ENCODE measurements at places on chromosomes 11 and 22.
A peak's percentile ranks its signal among the peaks of the same experiment; 100 is the strongest.

DNA sequence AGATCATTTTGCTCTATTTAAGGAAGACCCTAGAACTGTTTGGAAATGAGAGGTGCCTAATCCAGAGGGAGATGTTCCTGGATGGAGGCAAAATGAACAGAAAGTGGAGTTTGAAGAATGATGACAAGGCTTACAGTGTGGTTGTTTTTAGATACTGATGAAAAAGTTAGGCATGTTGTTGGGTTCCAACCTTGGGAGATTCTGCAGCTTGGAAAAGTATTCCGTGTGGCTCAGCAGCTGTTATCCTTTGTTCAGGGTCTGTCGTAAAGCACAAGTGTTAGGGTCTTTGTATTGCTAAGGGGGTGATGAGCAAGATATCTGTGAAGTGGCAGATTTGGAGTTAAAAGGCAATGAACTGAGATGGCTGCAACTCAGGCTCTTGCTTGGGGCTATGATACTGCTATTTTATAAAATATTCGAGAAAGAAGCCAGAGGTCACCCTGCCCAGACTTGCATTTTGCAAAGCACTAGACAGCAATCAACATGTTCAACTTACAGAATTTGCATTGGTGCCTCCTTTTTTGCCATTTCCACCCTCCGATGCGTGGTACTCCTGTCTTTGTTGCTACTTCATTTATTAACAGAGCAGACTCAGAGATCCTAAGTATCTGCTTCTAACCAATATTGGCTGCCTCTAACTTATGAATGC is 45.3 kb upstream of the POGLUT3 start:
- no peaks in the 10 kb centered on the region for H3K27me3 ChIP-seq
- H3K27ac ChIP-seq: peak overlapping the region; percentile 29
- H3K4me1 ChIP-seq: peaks cover 18% of the 10 kb centered on the region
- no peaks in the 10 kb centered on the region for H3K36me3 ChIP-seq
- no peak overlapping the region for H3K4me3 ChIP-seq
- DNase-seq: no peak

- peak; percentile 46 for DNase-seq
- peak overlapping the region; percentile 82 for H3K4me3 ChIP-seq
- no peak overlapping the region for H3K27ac ChIP-seq
- H3K36me3 ChIP-seq: no peaks in the 10 kb centered on the region
- H3K27me3 ChIP-seq: peaks cover 60% of the 10 kb centered on the region
These were observed 39.1 kb upstream of the CREB3L1 start for GRCh38 chr11:46238078-46238966.

GRCh38 chr11:90531001-90531400 is 308.2 kb upstream of the CHORDC1 start:
- DNase-seq: no peak
- no peak overlapping the region for H3K4me3 ChIP-seq
- no peaks in the 10 kb centered on the region for H3K27me3 ChIP-seq
- H3K4me1 ChIP-seq: peaks cover 24% of the 10 kb centered on the region
- no peak overlapping the region for H3K27ac ChIP-seq
- H3K36me3 ChIP-seq: no peaks in the 10 kb centered on the region

DNA sequence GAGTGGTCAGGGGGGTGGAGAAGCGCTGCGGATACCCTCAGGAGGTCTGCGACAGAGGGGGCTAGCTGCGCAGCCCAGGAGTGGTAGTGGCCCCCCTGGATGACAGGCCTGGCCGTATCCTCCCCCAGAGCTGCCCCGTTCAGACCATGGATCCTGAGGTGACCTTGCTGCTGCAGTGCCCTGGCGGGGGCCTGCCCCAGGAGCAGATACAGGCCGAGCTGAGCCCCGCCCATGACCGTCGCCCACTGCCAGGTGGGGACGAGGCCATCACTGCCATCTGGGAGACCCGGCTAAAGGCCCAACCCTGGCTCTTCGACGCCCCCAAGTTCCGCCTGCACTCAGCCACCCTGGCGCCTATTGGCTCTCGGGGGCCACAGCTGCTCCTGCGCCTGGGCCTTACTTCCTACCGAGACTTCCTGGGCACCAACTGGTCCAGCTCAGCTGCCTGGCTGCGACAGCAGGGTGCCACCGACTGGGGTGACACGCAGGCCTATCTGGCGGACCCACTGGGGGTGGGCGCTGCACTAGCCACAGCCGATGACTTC is 505 bp downstream of the NUDT22 start:
- H3K36me3 ChIP-seq: no peaks in the 10 kb centered on the region
- DNase-seq: no peak
- peaks cover 33% of the 10 kb centered on the region for H3K4me1 ChIP-seq
- H3K27me3 ChIP-seq: no peaks in the 10 kb centered on the region
- H3K27ac ChIP-seq: no peak overlapping the region

GRCh38 chr22:34879001-34879400 is 187.0 kb upstream of the ISX start:
- DNase-seq: no peak
- no peaks in the 10 kb centered on the region for H3K4me1 ChIP-seq
- no peak overlapping the region for H3K27ac ChIP-seq
- peaks cover 17% of the 10 kb centered on the region for H3K27me3 ChIP-seq
- H3K36me3 ChIP-seq: no peaks in the 10 kb centered on the region

DNA sequence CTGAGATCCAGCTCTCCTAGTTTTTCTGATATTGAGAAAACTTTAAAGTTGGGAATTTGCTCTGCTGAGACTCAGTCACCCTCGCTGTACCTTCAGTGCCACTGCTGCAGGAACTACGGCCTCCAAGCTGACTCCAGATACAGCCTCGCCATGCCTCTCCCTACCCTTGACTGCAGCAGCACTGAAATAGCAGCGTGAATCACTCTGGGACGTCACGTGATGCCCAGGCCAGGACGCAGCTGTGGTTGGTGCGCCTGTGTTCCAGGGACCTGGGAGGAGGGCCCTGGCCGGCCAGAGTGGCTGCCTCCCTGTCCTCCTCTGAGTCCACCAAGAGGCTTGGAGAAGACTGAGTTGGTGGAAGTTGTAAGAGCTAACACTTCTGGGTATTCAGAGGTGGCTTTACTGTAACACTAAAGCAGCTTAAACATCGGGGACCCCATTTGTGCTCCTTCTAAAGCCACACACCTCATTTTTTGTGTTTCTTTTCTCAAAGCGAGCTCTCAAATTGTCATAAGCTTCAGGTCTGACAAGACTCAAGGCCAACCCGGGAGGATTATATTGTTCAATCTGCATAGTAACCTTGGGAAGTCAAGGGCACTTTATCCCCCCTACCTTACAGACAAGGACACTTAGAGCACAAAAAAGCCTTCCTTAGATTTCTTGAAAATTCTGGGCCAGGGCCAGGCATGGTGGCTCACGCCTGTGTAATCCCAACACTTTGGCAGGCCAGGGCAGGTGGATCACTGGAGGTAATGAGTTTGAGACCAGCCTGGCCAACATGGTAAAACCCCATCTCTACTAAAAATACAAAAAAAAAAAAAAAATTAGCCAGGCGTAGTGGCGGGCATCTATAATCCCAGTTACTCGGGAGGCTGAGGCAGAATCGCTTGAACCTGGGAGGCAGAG is 4.2 kb upstream of the STIP1 start:
- peak; percentile 55 for DNase-seq
- no peaks in the 10 kb centered on the region for H3K27me3 ChIP-seq
- peaks cover 5% of the 10 kb centered on the region for H3K36me3 ChIP-seq
- peak overlapping the region; percentile 84 for H3K4me3 ChIP-seq
- H3K4me1 ChIP-seq: peaks cover 50% of the 10 kb centered on the region
- H3K27ac ChIP-seq: peak overlapping the region; percentile 65

DNA sequence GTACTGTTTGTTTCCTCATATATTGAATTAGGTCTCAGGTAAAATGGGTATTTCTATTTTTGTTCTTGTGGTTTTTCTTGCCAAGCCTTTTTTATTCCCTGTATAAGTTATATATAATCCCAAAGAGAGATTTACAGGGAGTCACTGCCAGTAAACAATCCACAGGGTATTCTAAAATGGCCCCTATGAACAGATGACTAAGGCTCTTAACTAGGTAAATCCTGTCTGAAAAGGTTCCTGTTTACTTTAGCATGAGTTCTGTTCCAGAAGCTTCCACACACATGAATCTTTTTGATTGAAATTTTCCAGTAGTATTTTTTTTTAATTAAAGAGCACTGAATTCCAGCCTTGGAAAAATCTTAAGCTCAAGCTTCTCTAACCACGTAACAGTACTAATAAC is 552.8 kb upstream of the CCDC179 start:
- no peaks in the 10 kb centered on the region for H3K4me1 ChIP-seq
- H3K36me3 ChIP-seq: peaks cover 8% of the 10 kb centered on the region
- no peaks in the 10 kb centered on the region for H3K27me3 ChIP-seq
- no peak overlapping the region for H3K27ac ChIP-seq
- DNase-seq: no peak

GRCh38 chr11:117606211-117606610 is 190.8 kb downstream of the DSCAML1 start:
- DNase-seq: no peak
- peaks cover 39% of the 10 kb centered on the region for H3K4me1 ChIP-seq
- no peak overlapping the region for H3K27ac ChIP-seq
- H3K27me3 ChIP-seq: peaks cover 9% of the 10 kb centered on the region

DNA sequence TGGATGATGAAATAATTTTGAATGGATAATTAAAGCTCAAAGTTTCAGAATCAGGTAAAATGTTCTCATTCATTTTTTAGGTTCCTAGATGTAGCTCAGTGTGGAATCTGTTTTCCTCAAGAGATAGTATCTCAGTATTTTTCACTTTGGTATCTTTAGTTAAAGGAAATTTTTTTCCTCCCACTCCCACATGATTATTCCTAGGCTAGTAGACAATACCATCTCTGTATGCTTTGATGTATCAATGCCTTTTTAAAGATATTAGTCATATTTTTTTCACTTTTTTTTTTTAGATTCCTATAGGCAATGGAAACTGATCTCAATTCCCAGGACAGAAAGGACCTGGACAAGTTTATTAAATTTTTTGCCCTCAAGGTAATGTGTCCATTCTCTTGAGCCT is 26.6 kb downstream of the ATG13 start:
- no peak overlapping the region for H3K4me3 ChIP-seq
- DNase-seq: no peak

DNA sequence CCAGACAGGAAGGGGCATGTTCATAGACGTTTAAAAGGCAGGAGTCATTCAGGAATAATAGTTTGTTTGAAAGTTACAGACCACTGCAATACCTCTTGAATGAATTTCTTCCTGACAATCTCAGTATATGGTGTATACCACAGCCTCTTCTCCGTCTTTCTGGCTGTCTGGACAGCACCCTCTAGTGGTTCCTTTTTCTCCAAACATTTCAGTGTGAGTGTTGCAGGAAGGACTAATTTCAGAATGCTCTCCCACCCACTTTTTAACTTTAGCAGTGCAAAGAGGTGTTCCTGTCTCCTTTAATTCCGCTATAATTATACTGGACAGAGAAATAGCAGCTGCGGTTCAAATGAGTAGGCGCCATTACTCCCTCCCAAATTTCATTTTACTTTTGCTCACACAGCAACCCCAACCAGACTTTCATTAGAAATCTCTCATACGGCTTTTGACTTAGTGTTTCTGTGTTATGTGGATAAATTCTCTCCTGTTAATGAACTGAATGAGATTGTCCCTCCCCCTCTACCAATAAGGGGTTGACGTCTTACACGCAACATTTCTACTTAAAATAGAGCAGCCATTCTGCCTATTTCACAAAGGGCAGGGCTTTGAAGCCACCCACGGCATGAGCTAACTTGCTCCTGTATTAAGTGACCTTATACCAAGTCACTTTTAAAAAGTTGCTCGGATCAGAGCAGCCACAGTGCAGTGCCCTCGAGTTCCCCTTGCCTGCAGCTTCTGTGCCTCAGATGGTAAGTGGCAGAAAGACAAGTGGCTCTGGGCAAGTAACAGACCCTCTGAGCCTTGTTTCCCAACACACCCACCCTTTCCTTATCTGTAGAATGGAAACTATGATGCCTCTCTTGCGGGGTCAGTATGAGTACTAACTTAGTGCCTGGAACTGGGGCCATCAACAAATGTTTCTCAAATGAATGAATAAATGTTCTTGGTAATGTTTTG is 368.6 kb downstream of the OPCML start:
- H3K36me3 ChIP-seq: no peaks in the 10 kb centered on the region
- no peak overlapping the region for H3K4me3 ChIP-seq
- DNase-seq: no peak
- no peaks in the 10 kb centered on the region for H3K27me3 ChIP-seq
- peaks cover 38% of the 10 kb centered on the region for H3K4me1 ChIP-seq

DNA sequence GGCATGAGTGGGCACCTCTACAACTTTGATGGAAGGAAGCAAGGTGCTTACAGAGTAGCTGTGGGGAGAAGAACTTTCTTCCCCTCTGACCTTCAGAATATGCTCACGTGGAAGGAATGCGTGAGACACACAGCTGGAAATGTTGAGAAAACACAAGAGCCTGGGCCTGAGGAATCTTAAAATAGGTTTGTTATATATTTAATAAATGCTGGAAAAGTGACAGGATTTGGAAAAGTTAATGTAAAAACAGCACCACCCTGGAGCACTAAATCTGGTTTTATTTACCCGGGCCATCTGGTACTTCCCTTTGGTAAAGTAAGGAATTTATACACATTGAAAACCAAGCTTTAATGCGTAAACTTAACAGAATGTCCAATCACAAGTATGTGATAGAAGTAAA is 14.0 kb upstream of the AMPD3 start:
- H3K27ac ChIP-seq: no peak overlapping the region
- H3K4me1 ChIP-seq: peaks cover 9% of the 10 kb centered on the region
- no peaks in the 10 kb centered on the region for H3K27me3 ChIP-seq
- no peaks in the 10 kb centered on the region for H3K36me3 ChIP-seq
- H3K4me3 ChIP-seq: no peak overlapping the region
- no peak for DNase-seq

DNA sequence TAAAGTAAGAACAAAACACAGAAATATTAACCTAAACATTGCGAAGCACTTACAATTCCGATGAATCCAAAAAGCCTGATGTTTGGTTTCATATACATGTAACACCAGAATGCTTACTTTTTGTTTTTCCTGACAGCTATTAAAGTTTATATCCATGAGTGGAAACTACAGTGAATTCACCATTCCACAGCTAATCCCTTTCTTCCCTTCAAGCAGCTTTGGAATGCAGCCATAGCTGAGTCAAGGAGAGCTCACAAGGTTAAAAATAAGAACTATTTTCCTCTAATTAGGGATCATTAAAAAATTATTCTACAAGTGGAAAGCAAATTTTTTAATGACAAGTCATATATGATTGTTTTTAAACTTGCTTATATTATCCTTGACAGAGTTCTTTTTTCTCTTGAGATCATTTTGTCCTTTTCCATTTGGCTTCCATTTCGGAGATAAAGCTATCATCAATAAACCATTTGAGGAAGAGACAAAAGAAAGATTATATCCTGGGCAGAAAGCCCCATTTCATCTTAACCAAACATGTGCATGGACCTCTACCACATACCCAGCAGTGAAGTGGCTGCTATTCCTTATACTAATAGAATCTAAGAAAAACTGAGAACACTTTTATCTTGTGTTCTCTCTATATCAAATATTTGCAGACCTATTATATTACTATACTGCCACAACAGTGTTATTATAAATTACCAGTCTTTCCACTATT is 19.7 kb upstream of the FIBIN start:
- H3K4me3 ChIP-seq: no peak overlapping the region
- no peak overlapping the region for H3K27ac ChIP-seq
- no peaks in the 10 kb centered on the region for H3K36me3 ChIP-seq
